ENCODE measurements at places on chromosomes 1 and 21. TPM values are rescaled to one million over a fixed set of nuclear protein-coding genes. Genes with fewer than 3 reads are reported as not detected.

- no peak for DNase-seq
Observed at GRCh38 chr1:210428696-210429095, 100.0 kb downstream of the HHAT start.

DNA sequence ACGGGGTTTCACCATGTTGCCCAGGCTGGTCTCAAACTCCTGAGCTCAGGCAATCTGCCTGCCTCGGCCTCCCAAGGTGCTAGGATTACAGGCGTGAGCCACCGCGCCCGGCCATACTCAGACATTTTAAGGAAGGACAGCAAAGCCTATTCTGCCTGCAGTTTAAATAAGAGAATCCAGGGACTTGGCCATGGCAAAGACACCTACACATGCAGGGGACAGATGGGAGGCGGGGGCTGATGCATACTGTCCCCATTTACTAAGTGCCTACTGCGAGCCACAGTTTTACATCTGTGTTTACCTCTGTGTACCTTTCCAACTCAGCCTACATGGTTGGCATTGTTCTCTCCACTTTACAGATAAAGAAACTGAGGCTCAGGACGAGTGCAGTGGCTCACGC lies 25.4 kb downstream of the LDLRAD2 start:
- no peak for DNase-seq

DNA sequence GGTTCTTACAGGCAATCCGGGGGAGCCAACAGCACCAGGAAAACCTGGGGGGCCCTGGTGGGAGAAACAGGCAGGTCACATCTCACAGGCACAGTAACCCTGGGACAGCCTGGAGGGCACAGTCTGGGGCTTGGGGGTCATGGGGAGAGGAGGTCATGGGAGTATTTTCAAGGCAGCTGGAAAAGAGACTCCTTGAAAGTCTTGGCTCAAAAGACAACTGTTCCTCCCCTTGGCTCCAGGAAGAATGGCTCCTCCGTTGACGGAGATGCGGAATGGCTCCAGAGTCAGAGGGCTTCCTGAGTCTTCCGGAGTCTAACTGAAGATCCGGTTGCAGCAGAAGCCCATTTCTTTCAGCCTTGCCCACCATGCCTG lies 25.9 kb upstream of the PEF1 start:
- DNase-seq = no peak

- no peak for DNase-seq
Observed at GRCh38 chr1:3033040-3033789, 11.9 kb downstream of the ACTRT2 start.

DNA sequence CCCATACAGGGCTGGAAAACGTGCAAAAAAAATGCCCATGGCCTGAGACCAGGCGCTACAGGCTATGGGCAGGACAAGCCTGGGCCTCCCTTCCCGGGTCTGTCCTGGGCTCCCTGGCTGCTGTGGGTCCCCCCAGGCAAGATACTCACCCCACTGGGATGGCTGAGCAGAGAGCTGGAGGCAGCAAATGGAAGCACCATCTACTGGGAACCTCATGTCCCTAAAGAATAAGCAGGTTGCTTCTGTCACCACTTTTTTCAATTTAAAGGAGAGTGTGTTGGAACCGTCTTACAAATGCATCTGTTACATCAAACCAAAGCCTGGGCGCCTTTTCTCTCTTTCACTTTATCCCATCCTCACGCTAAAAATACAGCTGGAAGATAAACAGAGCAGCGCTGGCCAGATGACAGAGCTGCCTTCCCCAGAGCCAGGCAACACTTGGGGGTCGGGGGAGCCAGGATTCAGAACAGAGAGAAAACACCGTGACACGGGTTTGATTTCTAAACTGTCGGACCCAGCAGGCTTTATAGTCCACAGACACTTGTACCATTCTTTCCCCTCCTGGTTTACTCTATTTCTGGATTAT lies 262.1 kb upstream of the VAMP3 start:
- DNase-seq = no peak

DNA sequence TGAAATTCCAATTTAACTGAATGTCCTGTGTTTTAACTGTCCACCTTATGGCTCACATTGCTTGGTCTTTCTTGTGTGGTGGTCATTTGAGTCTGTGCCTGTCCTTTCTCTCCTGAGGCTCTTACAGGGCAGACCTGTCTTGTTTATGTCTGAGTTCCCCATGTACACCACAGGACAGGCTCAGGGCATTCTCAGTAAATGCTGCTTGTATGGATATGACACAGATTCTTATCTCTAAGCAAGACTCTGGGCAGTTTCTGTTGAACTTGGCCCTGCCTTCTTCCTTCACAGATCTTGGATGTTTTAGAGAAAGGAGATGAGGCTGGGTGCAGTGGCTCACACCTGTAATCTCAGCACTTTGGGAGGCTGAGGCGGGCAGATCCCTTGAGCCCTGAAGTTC lies 159.1 kb upstream of the CSF3R start:
- DNase-seq = no peak

Gene TFF1
- not detected for total RNA-seq
